ENCODE measurements at places on chromosomes 2 and 18. TPM values are rescaled to one million over a fixed set of nuclear protein-coding genes. Genes with fewer than 3 reads are reported as not detected.

DNA sequence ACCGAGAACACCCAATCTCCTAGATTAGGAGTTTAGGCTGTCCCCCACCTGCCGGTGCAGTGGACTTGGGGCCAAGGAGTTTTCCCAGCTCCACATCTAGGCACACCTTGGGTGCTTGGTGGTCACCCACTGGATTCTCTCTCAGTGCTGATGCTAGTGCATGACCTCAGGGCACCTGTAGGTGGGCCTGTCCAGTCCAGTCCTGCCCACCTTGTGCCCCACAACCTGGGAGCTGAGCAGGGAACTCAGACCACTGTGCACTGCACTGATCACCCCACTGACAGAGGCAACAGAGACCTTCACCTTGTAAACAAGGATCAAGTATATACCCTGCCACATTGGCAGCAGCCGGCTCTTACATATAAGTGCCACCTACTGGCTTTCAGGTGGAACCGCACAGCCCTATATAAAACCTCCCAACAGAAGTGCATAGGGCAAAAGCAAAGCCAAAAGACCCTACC lies 12.7 kb upstream of the CDH19 start:
- no peak for DNase-seq

GRCh38 chr2:148039783-148040182 lies 18.9 kb downstream of the MBD5 start:
- no peak for DNase-seq

DNA sequence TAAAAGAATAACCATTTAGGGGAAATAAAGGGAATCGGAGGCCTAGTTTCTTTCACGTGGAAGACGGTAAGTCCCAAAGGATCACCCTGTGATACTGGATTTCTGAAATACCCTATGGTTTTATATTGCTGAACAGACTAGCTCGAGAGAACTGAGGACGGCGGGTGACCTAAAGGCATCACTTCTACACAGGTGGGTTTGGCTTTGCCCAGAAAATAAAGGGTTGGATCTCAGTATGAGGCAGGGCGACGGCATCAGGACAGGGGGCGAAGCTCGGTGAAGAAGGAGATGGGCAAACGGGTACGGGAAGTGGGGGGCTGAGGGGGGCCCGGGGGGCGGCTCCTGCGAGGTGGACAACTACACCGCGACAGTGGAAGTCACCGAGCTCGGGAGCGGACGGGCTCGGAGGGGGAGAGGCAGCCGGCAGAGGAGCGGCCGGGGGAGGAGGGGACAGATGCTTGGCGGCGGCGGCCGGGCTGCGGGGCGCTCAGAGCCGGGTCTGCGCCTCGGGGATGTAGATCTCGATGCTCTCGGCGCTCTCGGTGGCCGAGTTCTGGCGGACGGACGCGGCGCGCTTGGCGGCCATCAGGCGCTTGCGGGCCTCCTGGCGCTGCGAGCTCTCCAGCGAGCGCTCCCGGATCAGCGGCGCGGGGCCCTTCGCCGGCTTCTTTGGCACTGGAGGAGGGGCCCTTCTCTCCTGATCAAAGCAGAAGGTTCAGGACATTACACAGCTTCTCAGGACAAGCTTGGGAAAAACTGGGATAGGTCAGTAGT lies 48.9 kb downstream of the TGIF1 start:
- no peak for DNase-seq

DNA sequence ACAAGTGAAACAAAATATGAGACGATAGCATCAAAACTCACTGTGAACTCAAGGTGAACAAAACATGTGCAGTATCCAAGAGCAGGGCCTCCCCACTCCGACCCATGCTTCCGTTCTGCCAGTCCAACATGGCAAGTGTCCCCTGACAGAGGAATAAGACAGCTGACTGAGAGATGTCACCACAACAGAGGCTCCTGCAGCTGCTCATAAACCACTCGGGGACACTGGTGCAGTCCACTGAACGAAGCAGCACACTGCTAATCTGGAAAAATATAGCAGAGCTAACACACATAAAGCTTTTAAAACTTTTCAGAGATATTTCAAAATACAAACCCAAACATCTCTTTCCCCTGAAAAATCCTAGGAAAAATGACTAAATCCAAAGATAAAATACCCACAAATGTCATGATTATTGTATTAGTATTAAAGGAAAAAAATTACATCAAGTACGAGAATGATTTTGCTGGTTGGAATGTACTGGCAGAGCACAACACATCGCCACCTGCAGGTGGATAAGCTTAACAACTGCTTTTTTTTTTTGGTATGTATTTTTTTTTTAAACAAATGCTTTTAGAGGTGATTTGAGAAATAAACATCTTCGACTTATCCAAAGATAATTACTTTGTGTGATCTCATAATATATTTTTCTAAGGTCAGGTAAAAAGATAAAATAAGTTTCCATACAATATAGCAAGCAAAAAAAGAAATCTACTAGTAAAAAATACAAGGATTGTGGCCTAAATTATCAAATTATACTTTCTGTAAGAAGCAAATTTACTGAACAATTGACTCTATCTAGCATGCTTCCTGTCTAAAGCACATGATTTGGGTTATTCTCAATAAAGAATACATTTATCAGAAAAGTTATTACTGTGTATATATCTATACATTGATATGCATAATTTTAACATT lies 18.6 kb downstream of the THADA start:
- DNase-seq = peak; percentile 52

The DNAJC27 gene
- 4.7 TPM for total RNA-seq

The IL36B gene
- not detected for total RNA-seq

The MBP gene
- 60.0 TPM for total RNA-seq

DNA sequence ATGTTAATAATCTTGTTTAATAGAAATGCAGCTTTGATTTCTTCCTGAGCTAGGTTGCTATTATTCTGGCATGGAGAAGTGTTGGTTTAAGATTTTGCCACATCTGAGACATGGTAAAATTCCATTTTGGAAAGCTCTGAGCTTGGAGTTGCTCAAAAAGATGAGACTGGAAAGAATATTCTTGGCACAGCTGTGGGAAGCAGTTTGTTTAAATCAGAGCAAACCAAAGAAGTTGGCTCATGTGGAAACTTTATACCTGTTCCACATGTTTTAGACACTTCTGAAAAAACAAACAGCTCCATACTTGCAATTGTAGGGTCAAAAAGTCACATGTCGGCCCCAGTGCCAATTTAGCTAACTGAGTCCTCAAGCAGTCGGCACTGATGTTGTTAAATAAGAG lies 116.6 kb downstream of the SLC4A3 start:
- DNase-seq = no peak

The SLC9A4 gene
- not detected for total RNA-seq

DNA sequence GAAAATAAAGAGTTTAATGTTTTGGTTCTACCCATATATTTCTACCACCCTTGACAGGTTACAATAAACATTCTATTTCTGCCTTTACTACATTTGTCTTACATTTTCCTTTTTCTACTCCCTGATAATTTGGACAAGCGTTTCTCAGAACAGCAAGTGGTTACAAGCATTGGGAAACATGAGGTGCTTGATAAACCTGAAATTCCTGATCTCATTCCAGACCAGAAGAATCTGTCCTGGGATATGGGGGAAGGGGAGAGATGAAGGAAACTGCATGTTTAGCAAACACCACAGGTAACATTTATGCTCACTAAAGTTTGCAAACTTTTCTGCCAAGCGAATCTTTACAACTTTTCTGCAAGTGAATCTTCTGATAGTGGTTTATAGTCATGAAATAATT lies 28.3 kb upstream of the DSC1 start:
- no peak for DNase-seq

Data from CD8-positive, alpha-beta memory T cell (primary cell).